ENCODE measurements at places on chromosomes 3 and 15.
A peak's percentile ranks its signal among the peaks of the same experiment; 100 is the strongest.

GRCh38 chr3:30629746-30630145 is 23.3 kb downstream of the TGFBR2 start:
- DNase-seq, result no peak

DNA sequence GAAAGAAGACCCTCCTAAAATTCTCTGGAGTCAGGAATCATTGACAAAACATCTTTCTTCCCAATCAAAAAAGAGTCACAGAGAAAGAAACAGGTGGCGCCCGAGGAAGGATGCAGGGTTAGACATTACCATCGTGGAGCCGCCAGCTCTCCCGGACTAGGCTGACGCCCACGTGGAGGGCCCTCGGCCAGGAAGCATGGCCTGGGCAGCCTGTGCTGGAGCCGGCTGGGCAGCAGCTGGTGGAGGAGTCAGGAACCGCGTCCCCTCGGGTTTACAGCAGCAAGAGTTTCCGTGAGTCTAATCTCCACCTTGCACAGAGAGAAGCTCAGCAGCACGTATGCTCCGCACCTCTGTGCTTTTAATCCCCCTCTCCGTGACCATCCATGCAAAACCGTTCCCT is 533.7 kb upstream of the ATP11B start:
- DNase-seq, result no peak

- DNase-seq, result no peak
Measured at GRCh38 chr15:44441095-44441501, 13.7 kb downstream of the CTDSPL2 start.

DNA sequence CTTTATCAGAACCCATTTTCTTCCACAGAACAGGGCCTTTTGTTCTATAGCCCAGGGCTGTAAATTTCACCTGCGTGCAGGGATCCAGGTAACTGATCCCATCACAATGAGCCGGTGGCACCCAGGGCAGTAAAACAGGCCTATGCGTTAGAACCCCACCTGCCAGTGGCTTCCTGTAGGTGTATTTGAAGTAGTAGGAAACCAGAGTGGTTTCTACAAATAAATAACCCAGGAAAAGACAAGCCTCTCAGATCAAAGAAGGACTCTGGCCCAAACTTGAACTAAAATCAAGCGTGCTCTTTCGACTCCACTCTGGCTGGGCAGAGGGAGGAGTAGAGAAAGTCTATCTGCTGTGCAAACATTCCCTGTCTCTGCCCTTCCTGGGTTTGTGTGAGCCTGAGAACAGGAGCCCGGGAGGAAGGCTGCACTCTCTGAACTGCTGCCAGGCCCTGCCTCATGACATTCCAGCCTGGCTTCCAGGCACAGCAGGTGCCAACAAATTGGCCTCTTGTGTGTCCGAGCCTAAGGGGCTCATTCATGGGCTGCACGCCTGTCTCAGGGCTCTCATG is 77.7 kb downstream of the CEMIP start:
- no peak for DNase-seq

- DNase-seq, result no peak
Measured at GRCh38 chr3:13796701-13797460, 83.0 kb downstream of the WNT7A start.

DNA sequence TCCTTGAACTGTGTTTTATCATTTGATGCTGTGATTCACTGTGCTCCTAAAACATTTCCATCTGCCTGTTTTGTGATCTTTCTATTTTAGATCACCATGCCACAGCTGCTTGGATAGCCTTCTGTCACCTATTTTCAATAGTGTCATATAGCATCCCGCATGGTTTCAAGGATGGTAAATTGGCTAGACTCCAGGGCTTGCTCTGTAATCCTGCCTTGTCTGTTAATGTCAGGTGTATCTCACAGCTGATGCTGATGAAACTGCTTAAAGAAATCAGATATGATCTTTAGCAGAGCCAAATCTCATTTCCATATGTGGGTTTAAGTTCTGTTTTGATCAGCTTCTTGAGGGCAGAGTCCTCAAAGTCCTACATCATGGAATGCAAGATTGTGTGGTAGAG is 182.2 kb downstream of the UBE2E2 start:
- no peak for DNase-seq

DNA sequence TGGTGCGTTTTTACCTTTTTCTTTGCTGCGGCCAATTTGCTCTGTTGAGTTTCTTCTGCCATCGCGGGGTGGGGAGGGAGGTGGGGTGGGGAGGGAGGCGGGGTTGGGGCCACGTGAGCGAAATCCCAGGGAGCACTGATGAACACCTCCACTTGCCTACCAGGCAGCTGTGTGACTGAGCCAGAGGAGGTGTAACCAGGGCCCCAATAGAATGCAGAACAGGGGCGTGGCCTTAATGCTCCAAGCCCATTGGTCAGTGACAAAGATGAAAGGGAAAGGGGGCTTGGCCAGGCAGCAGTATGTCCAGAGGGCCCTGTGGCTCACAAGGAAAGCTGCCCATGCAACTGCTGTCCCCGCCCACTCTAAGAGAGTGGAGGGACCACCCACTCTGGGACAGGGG is 21.4 kb upstream of the OR4F6 start:
- DNase-seq, result no peak

- DNase-seq, result no peak
Measured at GRCh38 chr3:45848392-45848791, 6.5 kb upstream of the LZTFL1 start.

GRCh38 chr15:101510212-101511197 is 21.0 kb upstream of the PCSK6 start:
- DNase-seq, result no peak

DNA sequence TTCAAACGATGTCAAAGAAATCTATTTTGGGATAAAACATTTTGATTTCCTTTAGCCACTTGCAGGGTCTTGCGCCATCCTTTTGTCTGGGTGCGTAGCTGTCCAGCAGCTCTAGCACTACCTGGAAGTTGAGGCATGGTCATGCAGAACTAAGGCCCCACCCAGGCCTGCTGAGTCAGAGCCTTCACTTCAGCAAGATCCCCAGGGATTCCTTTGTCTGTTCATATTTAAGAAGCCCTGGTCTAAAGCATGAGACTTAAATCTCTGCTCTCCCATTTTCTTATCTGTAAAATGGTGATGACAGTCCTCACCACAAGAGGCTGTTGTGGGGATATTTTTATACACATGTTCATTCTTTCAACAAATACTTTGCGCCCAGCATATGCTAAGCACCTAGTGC is 99.0 kb upstream of the CTDSPL start:
- DNase-seq, result no peak

DNA sequence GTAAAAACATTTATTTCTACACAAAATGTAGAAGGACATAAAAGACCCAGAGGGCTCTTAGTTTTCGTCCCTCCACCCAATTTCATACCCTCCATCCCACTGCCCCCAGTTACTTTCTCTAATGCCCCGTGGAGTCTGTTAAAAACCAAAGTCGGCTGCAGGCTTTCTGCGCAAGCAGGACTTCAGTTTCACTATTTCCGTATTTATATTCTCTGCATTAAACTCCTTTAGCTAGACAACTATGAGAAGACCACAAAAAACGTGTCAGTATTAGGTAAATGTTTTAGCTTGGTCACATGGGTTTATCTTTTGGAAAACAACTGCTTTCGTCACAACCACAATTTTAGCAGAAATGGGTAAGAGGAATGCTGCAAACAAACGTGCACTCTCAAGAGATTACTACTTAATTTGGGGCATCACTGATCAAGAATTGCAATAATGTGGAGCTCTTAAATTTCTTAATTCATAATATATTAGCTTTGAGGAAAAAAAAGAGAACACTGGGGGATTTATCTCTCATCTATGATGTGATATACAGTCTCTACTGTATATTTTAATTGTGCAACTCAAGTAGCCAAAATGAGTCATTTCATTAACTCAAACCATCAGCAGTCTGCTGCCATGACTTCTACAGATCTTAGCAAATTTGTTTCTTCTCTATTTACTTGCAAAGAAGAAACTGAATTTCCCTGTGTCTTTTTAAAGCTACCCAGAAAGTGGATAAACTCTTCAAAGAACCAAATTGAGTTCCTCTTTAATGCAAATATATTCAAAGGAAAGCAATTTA is 740 bp upstream of the NSMCE3 start:
- DNase-seq, result peak; percentile 46

DNA sequence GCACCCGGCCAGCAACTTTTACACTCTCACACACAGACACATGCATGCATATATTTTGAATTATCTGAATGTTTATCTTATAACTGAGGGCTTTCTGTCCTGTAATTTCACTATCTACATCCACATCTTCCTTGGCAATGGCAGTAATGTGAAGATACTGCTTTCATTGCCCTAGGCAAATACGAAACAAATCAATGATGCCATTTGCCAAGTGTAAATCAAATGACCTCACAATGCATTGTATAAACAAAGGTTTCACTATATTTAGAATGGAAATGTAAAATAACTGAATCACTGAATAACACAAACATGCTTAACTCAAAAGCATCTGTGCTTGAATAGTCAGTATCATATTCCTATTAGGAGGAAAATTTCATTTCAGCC is 455.6 kb downstream of the TBL1XR1 start:
- no peak for DNase-seq

- peak; percentile 70 for DNase-seq
Measured at GRCh38 chr3:11230125-11230524, 42.1 kb upstream of the ATG7 start.

- no peak for DNase-seq
Measured at GRCh38 chr15:31360158-31360561, 33.5 kb downstream of the KLF13 start.

- DNase-seq, result no peak
Measured at GRCh38 chr3:120350401-120350941, 1.3 kb upstream of the LRRC58 start.

DNA sequence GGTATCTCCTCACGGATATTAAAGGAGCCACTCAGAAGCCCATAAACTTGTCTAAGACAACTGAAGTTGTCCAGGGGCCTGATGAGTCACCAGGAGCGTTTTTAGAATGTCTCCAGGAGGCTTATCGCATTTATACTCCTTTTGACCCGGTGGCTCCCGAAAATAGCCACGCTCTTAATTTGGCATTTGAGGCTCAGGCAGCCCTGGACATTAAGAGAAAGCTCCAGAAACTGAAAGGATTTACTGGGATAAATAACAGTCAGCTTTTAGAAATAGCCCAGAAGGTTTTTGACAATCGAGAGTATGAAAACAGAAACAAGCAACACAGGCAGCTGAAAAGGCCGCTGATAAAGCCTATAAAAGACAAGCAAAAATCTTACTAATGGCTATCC is 4.1 kb downstream of the DET1 start:
- DNase-seq, result no peak

GRCh38 chr3:102225407-102226132 is 209.2 kb upstream of the ZPLD1 start:
- peak; percentile 77 for DNase-seq

GRCh38 chr3:16400106-16400931 is 113.2 kb downstream of the RFTN1 start:
- DNase-seq, result no peak

- DNase-seq, result no peak
Measured at GRCh38 chr3:84666468-84666867, 292.3 kb upstream of the CADM2 start.

GRCh38 chr3:192826214-192827006 is 91.2 kb downstream of the MB21D2 start:
- no peak for DNase-seq

- no peak for DNase-seq
Measured at GRCh38 chr3:64019271-64019670, 4.0 kb downstream of the PSMD6 start.

DNA sequence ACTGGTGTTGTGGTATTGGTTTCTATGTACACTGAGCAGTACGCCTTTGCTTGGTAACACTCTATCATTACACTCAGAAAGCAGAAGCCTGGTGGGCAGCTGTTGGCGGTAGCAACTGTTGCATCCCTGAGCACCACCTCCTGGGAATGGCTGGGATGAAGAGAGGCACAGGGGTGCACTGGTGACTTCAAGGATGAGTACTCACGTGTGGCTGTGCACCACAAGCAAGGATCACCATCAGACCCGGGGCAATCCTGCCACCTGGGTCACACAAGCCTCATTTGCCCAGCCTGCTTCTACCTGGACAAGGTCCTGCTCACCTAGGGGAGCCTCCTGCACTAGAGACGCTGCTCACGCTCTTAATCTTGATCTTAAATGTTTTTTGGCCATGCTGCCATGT is 336.4 kb downstream of the SI start:
- no peak for DNase-seq

GRCh38 chr3:78986416-78987101 is 781.2 kb downstream of the ROBO1 start:
- DNase-seq, result no peak

- DNase-seq, result peak; percentile 9
Measured at GRCh38 chr3:89059211-89059925, 48.1 kb upstream of the EPHA3 start.

- peak; percentile 73 for DNase-seq
Measured at GRCh38 chr15:91956026-91956723, 102.7 kb downstream of the SLCO3A1 start.

DNA sequence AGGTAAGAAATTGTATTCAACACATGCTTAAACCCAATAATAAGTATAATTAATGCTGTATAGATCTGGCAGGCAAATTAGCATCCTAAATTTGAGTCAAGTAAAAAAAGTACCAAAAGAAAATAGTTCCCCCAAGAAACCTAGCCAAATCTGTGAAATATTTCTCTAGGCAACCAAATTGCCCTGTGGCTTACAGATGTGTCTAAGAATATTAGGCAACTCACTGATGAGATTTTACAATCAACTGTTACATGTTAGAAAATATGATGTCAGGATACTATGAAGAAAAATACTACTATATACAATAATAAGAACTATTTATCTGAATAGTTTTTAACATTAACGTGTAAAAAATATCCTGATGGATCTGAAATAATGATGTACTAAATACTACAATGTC is 397.1 kb downstream of the TIGIT start:
- no peak for DNase-seq

DNA sequence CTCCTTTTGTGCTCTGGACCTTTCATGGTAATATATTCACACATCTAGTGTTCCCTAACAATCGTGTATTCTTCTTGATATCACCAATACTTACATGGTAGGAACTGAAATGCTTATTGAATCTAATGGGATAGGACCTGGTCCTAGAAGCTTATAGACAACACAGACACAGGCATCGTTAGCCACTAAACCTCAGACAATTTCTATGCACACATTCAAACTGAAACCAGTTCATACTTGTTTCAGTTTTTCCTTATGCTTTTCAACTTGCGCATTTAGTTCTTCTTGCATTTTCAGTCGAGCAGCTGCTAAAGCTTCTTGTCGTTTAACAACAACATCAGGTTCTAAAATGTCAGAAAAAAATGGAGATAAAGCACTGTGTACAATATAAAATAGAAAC is 2.3 kb downstream of the SELENOS start:
- DNase-seq, result no peak

- DNase-seq, result peak; percentile 67
Measured at GRCh38 chr3:189320511-189320910, 148.7 kb downstream of the TPRG1 start.

GRCh38 chr3:142993958-142994442 is 7.4 kb upstream of the U2SURP start:
- peak; percentile 49 for DNase-seq

- no peak for DNase-seq
Measured at GRCh38 chr3:124676236-124676635, 54.0 kb upstream of the UMPS start.

DNA sequence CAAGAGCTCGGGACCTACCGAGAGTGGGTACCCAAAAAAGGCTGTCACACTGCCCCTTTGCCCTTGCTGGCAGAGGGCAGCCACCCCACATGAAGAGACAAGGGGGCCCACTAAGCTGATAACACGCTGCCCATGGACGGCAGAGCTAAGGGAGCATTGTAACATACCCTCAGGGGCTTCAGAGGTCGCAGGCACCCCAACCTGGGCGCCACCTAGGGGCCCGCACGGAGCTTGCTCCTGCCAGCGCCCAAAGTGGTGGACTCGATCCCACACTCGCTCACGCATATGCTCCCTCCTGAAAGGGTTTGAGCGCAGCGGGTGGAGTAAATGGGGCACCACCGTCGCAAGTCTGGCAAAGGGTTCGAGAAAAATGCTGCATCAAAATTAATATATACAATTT is 975.4 kb downstream of the ZPLD1 start:
- no peak for DNase-seq
